ENCODE measurements at places on chromosomes 5 and 9.

- DNase-seq, result no peak
Measured at GRCh38 chr9:25310961-25311360, 367.3 kb downstream of the TUSC1 start.

DNA sequence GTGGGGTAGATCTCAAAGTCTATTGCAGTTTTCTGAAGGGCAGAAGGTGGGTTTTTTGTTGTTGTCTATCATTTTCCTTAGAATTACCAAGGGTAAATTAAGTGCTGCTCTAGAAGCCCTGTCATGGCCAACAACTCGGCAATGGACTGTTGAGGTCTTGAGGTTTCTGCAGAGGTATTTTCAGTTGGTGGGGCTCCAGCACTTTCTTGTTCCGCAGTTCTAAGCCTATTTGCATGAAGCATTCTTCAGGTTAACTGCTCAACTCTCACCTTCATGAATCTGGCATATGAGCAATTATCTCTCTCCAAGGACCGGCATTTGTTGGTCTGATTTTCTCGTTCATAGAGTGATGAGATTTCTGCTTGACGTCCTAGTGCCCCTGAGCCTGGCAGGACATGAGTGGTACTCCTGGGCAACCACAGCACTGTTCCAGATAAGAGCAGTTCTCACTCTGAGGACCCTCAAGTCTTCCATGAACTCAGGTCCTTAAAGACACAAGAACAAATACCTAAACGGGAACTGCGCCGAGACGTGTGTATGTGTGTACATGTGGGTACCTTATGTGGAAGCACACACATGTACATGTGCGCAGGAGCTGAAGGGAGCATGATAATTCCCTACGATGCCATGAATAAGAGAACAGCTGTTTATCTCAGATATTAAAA, 544.5 kb downstream of the CSNK1G3 start:
- peak; percentile 53 for DNase-seq

GRCh38 chr5:14665949-14666348, 1.4 kb downstream of the OTULIN start:
- peak; percentile 64 for DNase-seq

- DNase-seq, result no peak
Measured at GRCh38 chr9:123089040-123089439, 55.6 kb downstream of the GPR21 start.

GRCh38 chr5:81760521-81760920, 9.6 kb upstream of the SSBP2 start:
- DNase-seq, result no peak

DNA sequence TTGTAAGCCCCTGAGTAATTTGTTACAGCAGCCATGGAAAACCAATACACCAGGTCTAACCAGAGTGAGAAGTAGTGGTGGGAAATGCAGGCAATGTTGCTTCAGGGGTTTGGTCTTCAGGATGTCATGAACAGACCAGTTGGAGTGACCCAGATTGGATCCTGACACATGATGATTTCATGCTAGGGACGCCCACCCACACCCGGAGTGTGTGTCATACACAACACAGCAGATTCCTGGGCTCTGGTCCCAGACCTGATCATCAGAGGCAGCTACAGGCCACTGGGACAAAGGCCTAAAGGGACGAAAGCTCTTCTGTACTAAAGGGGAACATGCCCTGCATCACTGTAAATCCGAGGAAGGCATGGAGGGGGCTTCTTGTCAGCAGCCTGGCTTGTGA, 194.2 kb downstream of the NSG2 start:
- no peak for DNase-seq

DNA sequence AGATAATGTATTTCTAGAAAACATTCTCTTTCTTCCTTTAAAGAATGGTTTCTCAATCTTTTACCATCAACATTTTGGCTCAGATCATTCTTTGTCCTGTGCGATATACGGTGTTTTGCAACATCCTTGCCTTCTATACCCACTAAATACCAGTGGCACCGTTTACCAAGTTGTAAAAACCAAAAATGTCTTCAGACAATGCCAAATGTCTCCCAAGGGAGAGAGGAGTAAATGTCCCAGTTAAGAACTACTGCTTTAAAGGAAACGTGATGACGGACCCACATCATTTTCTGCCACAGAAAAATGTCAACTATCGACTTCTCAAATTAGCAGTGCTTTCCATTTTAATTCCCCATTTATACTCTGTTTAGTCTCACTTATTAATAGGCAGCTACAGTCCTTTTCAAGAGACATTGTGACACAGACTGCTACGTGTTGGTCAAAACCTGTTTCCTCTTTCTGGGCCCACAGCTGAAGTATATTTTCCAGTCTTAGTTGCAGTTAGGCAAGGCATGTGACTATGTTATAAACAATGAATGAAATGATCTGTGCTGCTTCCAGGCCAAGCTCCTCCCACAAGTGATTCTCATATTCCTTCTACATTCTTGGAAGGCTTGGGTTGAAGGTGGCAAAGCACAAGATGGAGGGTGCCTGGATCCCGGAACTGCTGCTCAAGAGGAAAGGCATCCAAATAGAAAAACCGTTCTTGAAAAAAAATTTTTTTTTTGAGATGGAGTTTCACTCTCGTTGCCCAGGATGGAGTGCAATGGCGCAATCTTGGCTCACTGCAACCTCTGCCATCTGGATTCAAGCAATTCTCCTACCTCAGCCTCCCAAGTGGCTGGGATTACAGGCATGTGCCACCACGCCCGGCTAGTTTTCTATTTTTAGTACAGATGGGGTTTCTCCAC, 8.8 kb downstream of the PRXL2C start:
- no peak for DNase-seq

DNA sequence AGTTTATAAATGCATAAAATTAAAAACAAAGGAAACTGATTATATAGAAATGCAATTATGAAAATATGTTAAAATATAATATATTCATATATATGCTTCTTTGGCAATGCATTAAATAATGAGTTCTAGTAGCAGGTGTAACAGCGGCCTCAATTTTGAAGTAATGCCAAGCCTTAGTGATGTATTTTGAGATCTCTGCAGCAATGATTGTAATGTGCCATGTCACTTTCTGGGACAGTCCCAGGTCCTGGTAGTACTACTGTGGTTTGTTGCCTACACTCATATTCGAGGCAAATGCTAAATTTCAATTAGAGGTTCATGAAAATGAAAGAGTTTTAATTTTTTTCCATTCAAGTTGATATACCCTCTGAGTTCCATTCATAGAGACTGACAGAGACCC, 75.8 kb upstream of the ORM1 start:
- DNase-seq, result no peak

DNA sequence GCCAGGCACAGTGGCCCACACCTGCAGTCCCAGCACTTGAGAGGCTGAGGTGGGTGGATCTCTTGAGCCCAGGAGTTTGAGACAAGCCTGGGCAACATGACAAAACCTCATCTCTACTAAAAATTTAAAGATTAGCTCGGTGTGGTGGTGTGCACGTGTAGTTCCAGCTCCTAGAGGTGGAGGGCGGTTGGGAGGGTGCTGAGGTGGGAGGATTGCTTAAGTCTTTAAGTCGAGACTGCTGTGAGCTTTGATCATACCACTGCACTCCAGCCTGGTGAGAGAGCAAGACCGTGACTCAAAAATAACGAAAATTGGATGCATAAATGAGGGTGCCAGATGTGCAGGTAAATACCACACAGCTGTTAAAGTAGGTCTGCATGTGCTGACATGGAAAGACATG, 39.3 kb upstream of the TDRD7 start:
- no peak for DNase-seq

DNA sequence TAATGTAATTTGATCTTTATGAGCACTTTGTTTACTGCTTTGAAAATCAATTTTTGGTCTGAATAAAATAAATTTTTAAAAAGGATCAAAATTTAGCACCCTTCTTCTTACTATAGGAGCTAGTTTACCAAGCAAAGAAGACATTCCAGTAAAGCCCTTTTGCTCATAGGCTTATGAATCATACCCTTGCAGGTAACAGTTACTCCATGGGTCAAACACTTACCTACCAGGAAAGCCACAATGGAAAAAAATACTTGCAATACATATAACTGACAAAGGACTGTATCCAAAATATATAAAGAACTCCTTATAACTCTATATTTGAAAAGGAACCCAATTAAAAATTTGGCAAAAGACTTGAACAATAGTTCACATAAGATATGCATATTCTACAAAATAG, 66.6 kb downstream of the SHOC1 start:
- DNase-seq, result no peak

DNA sequence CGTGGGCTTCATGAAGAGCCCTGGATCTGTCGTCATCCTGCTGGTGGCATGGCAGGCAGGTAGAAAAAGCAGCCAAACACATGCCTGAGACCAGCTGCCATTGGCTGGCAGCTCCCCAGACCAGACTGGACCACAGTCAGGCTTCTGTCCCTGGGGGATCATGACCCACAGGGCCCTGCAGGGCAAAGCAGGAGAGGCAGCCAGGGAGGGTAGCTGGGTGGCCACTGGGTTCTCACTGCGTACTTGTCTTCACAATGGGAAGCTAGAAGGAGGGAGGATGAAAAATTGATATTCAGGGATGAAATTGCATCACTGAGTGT, 67.8 kb upstream of the GARNL3 start:
- DNase-seq, result no peak

DNA sequence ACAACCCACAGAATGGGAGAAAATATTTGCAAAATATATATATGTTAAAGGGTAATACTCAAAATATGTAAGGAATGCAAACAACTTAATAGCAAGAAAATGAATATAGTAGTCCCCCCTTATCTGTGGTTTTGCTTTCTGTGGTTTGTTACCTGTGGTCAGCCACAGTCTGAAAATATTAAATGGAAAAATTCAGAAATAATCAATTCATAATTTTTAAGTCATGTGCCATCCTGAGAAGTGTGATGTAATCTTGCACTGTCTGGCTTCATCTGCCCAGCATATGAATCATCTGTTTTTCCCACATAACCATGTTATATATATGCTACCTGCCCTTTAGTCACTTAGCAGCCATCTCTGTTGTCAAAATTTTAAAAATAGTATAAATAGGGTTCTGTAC, 11.7 kb downstream of the CER1 start:
- DNase-seq, result no peak

DNA sequence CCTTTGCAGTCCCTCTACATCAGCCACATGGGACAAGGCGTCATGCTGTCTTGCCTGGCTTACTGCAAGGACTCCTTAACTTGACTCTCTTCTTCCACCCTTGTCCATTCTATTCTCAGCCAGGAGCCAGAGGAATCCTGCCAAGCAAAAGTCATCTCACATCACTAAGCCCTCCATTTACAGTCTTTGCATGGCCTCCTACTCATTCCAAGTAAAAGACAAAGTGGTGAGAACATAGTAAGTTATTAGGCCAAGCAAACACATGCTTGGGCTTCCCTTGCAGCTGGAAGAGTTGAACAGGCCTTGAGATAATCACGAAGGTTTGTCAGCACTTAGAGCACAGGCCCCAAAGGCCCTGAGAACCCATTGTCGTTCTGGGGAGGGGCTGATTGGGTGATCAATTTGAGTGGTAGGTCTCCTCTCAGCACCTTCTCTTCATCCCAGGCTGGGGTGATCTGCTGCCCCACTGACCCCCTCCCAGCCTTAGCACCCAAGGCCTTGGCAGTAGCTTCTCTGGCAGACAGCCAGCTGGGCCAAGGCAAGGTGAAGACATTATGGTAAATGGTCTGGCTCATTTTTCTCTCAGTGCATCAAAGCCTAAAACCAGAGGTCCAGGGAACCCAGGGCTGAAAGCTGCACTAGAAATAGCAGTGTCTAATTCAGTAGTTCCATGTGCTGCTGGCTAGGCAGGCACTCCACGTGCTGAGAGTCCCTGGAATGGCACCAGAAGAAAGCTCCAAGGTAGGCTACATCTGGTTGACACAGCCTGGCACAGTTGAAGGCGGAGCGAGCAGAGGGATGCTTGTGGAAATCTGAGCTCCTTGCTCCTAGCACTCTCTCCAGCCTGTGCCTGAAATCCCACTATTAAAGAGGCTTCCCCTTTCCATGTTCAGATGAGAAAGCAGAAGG, 121.4 kb downstream of the ASTN2 start:
- no peak for DNase-seq

GRCh38 chr5:178113141-178113787, at the start of gene N4BP3:
TSS of gene N4BP3 (plus strand) at chr5:178113532. CDS start at chr5:178119584, 6,052 bp downstream.
- peak; percentile 87 for DNase-seq

DNA sequence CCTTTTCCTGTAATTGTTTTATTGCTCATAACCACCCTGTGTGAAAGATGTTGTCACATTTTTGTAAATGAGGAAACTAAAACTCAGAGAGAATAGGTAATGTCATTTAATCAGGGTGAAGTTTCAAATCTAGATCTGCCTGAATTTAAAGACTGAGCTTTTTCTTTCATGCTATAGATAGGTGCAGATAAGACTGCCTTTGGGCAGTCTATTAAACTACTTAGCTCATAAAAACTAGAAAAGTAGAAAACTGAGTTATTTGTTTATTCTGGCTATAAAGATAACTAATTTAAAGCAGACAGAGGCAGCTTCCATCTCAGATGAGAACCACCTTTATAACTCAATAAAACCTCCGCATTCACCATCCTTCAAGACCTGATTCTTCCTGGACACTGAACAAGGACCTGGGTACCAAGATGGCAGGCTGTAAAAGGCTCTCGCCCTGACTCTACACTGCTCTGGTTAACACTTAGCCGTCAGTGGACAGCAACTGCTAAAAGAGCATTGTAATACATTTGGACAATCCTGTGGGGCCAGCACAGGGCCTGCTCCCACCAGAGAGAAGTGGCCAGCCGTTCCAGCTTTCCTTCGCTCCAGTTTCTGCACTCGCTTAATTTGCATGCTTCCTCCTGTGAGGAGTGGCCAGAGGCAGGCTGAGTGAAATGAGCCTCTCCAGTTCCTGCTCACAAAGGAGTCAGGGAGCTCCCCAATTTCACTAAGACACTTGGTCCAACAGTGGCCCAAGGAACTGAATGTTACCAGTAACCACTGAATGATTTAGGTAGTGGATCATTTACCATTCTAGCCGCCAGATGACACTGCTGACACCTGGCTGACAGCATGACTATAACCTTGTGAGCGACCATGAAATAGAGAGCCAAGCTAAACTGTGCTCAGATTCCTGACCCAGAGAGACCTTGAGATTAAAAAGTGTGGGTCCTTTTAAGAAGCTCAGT, 566.4 kb downstream of the EFNA5 start:
- no peak for DNase-seq

DNA sequence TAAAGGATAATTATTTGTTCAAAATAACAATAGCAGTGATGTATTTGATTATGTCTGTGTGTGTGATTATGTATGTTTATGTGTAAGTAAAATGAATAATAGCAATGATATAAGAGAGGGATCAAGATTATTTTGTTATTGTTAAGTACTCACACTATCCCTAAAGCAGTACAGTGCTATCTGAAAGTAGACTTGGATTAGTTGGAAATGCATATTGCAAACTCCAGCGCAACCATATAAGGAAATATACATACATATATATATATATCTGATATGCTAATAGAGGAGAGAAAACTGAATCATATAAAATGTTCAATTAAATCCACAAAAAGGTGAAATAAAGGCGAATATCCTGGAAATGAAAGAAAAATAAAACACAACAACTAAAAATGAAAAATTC, 268.4 kb downstream of the HINT1 start:
- DNase-seq, result no peak
